ENCODE measurements at places on chromosomes 16 and 17. TPM values are rescaled to one million over a fixed set of nuclear protein-coding genes. Genes with fewer than 3 reads are reported as not detected.

BMERB1 gene
- 22.3 TPM for total RNA-seq

SMARCD2 gene
- 103 TPM for total RNA-seq

RND2 gene
- not detected for total RNA-seq

SPIRE2 gene
- 0.69 TPM for total RNA-seq

CD79B gene
- total RNA-seq: 31.0 TPM

TBC1D3 gene
- not detected for total RNA-seq

CA5A gene
- not detected for total RNA-seq

APRT gene
- total RNA-seq: 139 TPM

EPX gene
- total RNA-seq: not detected

SERPINF2 gene
- 1.6 TPM for total RNA-seq

SLC46A1 gene
- total RNA-seq: 2.1 TPM

CCL8 gene
- total RNA-seq: not detected

Measured in activated T-cell treated with anti-CD3 and anti-CD28 coated beads, Interleukin-2, amount 50 U/mL, for 72 hours (primary cell).